ENCODE measurements at places on chromosomes 16 and 17.

DNA sequence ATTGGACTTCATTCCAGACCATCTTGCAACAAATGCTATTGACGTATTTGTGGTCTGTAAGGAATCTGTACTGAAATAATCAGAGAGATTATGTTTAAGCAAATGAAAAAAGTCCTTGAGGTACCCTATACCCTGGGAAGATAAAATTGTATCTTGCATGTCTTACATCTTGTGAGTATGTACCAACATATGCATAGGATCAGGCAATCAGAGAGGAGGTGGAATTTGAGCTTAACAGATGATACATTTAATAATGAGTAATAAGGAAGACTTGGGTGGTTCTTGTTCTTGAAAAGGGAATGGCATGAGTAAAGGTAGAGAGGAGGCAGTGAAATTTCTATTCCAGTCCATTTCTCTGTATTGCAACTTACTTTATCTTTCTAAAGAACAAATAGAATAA lies 10.6 kb downstream of the MOSMO start:
- DNase-seq: no peak

GRCh38 chr16:6218855-6219254 lies 1113.8 kb upstream of the RBFOX1 start:
- DNase-seq: no peak

DNA sequence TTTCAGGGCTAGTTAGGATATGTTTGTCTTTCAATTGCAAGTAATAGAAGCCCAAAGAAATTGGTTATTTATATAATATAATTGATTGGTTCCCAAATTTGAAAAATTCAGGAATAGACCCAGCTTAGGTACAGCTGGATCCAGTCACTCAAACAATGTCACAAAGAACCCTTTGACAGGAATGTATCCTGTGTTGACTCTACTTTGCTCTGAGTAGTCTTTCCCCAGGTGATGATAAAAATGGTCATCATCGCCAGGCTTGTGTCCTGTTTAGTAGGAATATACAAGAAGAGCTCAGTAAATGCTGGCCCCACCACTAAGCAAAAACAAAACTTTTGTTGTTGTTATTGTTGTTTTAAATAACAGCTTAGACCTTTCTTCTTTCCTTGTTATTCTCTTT lies 35.0 kb downstream of the MAPT start:
- no peak for DNase-seq

DNA sequence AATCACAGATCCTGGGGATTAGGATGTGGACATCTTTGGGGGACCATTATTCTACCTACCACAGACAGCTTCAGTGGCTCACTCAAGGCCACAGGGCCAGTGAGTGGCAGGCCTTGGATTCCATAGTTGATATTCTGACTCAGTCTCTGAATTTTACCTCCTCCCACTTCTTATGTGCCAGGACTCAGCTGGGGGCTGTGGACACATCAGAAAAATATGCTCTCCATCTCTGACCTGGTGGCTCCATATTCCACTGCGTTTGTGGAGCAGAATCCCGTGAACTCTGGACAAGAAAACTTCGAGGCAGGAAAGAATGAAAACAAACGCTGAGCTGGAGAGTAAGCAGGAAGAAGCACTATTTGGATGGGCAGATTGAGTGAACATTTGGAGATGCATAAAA lies 301.8 kb upstream of the MAF start:
- no peak for DNase-seq

GRCh38 chr16:23432176-23433128 lies 20.5 kb downstream of the COG7 start:
- no peak for DNase-seq

DNA sequence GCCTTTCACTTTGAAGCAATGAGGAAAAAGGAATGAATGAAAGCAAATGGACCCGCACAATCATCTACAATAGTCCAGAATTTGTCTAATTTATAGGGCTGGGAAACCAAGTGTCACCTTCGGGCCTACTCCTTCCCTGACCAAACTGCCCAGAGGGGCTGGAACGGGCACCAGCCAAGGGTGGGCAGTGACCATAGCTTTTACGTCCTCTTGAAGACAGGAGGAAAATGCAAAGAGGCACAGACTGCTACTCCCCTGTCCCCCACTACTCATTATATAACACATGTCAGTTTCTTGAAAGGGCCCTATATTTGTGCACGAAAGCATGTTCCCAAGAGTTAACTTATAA lies 122.3 kb downstream of the ZFHX3 start:
- DNase-seq: no peak

GRCh38 chr17:45997624-45998023 lies 1.4 kb upstream of the STH start:
- DNase-seq: no peak

DNA sequence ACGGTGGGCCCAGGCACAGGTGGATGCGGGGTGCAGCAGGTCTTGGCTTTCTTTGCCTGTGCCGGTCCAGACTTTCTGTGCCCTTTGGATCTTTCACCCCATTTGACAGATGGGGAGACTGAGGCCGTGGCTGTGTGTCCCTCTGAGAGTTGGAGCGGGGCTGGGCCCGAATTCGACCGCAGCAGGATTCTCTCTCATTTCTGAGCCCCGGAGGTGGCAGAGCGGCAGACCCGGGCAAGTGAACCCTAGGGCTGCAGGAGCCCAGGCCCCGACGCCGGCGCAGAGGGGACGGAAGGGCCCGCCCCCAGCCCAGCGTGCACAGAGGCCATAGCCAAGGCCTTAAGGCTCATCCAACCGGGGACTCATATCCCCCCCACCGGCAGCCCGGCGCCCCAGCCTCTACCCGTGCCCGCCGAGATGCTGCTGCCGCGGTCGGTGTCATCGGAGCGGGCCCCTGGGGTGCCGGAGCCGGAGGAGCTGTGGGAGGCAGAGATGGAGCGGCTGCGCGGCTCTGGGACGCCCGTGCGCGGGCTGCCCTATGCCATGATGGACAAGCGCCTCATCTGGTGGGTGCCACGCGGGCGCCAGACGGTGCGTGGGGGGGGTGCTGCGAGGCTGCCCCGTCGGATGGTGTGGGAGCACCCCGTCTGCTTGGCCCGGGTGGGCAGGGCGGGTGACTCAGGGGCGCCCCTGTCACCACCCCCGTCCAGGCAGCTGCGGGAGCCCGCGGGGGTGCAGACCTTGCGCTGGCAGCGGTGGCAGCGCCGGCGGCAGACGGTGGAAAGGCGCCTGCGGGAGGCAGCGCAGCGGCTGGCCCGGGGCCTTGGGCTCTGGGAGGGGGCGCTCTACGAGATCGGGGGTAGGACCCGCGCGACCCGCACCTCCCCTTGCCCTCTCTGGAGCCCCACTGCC lies 857 bp downstream of the TMC8 start:
- DNase-seq: no peak

DNA sequence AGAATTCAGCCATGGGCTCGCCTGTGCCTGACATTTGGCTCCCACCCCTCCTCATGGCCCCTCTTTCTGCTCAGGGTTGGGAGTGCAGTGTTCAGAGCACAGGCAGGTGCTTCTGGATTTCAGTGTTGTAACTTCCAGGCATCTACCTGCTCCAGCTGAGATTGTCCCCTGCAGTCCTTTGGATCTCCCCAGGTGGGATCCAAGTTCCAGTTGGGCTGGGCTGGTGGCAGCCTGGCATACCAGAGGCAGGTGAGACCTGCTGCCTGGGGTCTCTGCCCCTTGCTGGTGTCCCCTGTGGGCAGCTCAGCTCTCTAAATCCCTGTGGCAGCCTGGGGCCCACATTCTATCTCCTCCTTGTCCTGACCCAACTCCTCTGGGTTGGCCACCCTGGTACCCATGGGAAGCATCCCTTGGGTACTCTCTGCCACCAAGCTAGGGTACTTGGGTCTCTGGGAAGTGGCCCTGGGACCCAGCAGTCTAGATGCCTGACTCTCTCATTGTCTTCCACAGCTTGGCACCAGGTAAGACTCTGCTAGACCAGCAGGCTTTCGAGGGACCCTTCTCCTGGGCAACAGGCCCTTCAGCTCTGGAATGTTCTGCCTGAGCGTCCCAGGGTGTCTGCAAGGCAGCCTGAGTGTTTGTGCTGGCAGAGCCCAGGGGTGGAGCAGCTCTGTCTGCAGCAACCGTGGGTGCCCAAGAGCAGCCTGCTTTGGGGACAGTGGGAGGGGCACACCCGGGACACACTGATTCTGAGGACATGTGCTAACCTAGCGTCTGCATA lies 42.5 kb downstream of the DNAH17 start:
- peak; percentile 17 for DNase-seq

GRCh38 chr17:44389723-44390202 lies 314 bp upstream of the ITGA2B start:
- no peak for DNase-seq

DNA sequence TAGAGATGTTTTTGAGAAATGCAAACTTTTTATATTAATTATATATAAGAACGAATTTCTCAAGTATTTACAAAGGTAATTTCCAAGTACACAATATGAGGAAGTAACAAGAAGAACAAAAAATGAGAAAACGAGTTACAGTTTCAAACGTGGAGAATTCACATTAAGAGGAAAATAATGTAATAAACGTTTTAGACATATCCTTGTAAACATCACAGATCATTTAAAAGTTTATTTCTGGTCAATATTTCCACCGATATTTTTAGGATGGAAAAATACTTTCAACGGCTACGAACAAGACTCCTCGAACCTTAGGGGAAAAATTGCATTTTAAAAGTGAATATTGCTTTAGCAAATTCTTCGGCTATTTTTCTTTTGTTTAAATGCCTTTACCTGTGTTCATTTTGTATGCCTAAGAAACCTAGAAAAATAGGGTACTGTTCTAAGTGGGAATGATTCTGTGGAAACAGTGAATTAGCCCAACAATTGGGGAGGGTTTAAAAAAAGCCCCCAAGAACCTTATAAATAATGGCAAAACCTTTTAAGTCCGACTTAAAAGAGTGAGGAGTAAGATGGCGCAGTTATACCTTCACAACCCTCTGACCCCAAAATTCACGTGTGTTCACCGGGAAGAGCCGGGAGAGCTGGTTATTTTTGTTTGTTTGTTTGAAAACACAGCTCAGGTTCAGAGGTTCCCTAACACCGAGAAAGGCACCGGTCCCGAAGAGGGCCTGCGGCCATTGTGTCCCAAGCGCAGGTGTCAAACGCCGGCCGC lies 3.3 kb downstream of the HNF1B start:
- DNase-seq: no peak

GRCh38 chr16:64092271-64092670 lies 1029.6 kb downstream of the CDH11 start:
- DNase-seq: no peak

DNA sequence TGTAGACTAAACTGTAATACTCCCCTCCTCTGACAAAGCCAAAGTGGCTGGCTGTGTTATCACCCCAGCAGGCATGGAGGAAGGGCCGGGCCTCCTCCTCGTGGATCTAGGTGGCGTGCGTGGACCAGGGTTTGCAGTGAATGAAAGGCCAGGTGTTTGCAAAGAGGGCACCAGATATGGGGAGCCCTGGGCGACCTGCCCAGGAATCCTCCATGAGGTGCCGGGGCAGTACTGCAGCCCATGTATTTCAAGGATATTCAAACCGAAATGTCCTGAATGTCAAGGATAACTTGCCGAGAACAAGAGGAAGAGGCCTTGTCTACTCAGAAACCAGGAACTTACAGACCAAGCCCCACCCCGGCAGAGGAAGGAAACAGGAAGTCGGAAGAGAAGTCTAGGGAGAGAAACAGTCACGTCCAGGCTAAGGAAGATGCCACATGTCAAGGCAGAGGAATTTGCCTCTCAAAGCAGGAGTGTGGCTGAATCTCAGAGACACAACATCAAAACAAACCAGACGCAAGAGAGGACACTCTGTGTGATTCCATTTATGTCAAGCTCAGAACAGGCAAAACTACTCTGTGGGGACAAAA lies 13.7 kb upstream of the OSGIN1 start:
- no peak for DNase-seq

GRCh38 chr17:63349478-63350000 lies 96.6 kb downstream of the CYB561 start:
- no peak for DNase-seq

- peak; percentile 42 for DNase-seq
Measured at GRCh38 chr16:66894948-66895688, 14.8 kb downstream of the PDP2 start.

DNA sequence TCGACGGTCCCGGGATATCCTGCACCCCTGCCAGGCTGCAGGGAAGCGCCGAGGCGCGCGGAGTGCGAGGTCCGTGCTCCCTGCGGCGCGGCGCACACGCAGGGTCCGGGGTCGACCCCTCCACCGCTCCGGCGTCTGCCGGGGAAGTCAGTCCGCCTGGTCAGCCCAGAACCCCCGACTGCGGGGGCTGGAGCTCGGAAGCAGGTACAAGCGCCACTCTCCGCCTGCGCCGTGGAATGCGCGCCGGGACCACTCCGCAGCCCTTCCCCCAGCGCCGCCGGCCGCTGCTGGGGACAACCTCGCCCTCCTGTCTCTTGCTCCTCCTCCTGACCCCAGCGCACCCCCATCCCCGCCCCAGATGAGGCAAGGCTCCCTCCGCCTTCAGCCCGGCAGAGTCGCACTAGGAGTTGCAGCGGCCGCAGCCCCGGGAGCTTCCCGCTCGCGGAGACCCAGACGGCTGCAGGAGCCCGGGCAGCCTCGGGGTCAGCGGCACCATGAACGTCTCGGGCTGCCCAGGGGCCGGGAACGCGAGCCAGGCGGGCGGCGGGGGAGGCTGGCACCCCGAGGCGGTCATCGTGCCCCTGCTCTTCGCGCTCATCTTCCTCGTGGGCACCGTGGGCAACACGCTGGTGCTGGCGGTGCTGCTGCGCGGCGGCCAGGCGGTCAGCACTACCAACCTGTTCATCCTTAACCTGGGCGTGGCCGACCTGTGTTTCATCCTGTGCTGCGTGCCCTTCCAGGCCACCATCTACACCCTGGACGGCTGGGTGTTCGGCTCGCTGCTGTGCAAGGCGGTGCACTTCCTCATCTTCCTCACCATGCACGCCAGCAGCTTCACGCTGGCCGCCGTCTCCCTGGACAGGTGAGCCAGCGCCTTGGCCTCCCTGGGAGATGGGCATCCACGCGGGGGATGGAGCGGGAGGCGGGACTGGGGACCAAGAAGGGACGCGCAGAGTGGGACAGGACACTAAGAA lies at the start of gene GALR2:
Gene GALR2 (plus strand): TSS at position 392 of the 974 bp plus-strand sequence. CDS start 103 bp downstream, at position 495.
- no peak for DNase-seq

GRCh38 chr16:29994600-29995323 lies 655 bp downstream of the HIRIP3 start:
- DNase-seq: no peak

DNA sequence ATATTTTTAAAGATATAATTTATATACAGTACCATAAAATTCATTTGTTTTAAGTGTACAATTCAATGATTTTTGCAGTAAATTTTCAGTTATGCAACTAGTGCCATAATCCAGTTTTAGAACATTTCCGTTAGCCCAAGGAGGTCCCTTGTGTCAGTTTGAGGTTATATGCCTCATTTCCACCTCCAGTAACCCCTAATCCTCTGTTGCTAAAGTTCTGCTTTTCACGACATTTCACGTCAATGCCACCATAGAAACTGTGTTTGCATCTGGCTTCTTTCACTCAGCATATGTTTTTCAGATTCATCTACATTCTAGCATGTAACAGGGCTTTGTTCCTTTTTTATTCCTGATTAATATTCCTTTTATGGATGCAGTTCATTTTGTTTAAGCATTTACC lies 42.4 kb upstream of the NUDT7 start:
- no peak for DNase-seq

GRCh38 chr16:11202260-11203091 lies 53.5 kb downstream of the SOCS1 start:
- DNase-seq: no peak

- DNase-seq: no peak
Measured at GRCh38 chr17:55889271-55889670, 138.4 kb downstream of the PCTP start.

- DNase-seq: no peak
Measured at GRCh38 chr17:53655591-53655990, 167.1 kb upstream of the KIF2B start.

GRCh38 chr17:14805348-14805747 lies 459.8 kb downstream of the PMP22 start:
- no peak for DNase-seq

GRCh38 chr17:49515196-49515770 lies 20.2 kb downstream of the NGFR start:
- DNase-seq: no peak

Measured in central memory CD4-positive, alpha-beta T cell (primary cell).